Mesothelial cell of epicardium (in vitro differentiated cells): ENCODE measurements at places on chromosomes 2 and 18.
A peak's percentile ranks its signal among the peaks of the same experiment; 100 is the strongest.

GRCh38 chr2:168730344-168730743 lies 72.1 kb upstream of the NOSTRIN start:
- DNase-seq, result no peak

- DNase-seq, result no peak
These were observed 156.1 kb downstream of the HAUS1 start for GRCh38 chr18:46260016-46260878.

- DNase-seq, result no peak
These were observed 333.9 kb downstream of the CYRIA start for GRCh38 chr2:16331772-16332171.

GRCh38 chr18:54396760-54397159 lies 39.1 kb downstream of the C18orf54 start:
- no peak for DNase-seq

DNA sequence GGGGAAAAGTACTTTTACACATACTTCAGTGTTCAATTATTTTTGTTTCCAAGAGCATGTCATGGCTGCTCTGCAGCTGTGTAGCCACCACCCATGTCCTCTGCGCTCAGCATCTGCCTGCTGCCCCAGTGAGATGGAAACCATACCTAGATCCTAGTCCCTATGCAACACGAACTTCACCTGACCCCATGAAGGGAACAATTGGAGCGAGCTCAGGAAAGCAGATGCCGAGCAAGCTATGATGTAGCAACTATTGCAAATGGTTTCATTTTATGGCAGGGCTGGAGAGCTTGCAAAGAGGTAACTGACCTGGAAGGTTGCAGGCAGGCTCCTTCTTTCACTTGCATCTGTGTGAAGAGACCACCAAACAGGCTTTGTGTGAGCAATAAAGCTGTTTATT lies 1.3 kb upstream of the CCDC141 start:
- no peak for DNase-seq

DNA sequence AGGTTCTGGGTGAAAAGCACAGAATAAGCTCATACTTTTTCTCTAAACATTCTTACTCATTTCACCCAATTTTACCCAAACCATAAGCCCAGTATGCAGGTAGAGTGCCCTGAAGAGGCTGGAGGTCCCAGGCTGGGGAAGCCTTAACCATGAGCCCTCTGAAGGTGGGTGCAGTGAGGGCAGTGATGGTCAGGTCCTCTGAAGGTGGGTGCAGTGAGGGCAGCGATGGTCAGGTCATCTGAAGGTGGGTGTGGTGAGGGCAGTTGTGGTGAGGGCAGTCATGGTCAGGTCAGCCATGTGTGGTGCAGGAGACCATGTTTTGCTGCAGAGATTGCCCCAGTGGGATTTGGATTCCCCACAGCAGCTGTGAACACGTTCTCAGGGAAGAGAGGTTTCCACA lies 148.8 kb downstream of the SNTG2 start:
- DNase-seq, result no peak

GRCh38 chr2:162929571-162929970 lies 91.0 kb upstream of the KCNH7 start:
- DNase-seq, result no peak

DNA sequence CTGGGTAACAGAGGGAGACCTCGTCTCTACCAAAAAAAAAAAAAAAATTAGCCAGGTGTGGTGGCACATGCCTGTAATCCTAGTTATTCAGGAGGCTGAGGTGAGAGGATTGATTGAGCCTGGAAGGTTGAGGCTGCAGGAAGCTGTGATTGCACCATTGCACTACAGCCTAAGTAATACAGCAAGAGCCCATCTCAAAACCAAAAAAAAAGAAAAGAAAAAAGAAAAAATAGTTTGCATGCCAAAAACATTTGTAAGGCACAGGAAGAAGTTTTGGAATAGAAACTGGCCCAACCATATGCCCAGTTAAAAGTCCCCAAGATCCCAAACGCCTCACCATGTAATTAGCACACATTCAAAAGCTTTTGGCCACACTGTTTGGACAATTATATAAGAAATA lies 13.4 kb upstream of the ACOXL start:
- no peak for DNase-seq

GRCh38 chr2:11129598-11130449 lies 25.4 kb upstream of the SLC66A3 start:
- DNase-seq, result peak; percentile 88

DNA sequence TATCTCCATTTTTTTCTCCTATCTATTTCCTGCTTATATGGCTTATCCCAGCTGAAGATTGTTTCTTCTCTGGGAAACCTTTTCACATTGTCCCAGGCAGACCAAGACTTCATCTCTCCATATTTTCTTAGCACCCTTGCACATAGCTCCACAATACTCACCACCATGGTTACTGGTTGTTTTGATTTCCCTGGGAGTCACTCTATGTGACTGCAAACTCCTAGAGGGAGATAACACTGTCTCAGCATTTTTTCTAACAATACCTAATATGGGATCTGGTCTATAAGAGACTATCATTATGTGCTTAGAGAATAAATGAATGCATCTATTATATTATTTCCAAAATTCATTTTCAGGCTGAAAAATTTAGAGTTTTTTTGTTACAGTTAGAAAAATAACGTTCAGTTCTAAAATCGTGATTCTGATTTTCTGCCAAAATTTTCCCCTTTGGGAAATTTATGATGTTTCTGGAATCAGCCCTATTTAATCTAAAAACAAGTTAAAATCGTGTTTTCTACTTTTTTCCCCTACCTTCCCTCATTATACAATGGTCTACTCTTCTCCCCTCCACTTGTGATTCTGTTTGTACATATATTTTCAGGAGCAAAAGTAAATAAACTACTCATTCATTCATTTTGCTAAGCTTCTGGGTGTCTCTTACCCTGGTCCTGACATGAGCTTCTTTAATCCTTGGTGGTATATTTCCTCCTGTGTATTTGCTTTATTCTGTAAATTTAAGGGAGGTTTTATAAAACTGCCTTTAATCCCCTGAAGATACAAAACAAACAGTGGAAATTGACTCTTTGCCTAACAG lies 95.4 kb downstream of the HNMT start:
- DNase-seq, result no peak

DNA sequence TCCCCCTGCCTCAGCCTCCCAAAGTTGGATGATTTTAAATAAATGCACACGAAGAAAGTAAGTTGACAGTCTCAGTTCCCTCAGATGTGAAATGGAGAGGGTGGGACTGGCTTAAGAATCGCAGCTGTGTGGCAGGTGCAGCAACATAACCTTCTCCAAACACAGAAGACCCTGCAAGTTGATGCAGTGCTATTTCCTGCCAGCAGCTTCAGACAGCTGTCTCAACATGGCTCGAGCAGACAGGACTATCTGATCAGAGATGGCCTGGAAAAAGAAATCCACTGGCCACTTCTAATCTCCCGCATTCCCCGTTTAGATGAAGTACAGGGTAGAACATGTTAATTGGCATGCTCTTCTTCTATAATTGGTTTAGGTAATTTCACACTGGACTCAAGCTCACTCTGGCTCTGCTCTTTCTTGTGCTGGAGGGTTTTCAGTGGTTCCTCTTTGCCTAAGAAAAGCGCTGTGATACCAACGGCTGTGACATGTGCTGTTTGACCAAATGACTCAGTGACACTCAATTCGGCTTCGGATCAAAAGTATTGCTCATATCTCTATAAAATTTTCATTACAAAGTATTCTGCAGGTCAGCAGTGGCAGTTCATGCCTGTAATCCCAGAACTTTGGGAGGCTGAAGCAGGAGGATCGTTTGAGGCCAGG lies 40.2 kb downstream of the MYOM1 start:
- DNase-seq, result no peak

DNA sequence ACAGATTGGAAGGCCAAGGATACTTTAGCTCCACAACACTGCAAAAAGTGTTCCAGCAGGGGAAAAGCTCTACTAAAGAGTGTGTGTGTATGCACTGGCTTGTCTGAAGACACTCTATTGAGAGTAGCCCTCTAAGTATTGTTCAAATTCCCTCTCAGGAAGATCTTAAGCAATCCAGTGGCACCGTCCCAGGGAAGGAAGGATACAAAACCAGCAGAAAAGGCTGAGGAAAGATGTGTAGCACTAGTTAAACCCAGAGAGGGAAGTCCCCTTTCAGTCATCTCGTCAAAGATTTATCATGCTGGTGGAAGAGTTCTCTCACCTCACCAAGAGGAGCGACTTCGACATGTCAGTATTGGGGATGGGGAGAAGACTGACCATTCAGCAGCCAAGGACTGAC lies 50.5 kb downstream of the DHRS9 start:
- DNase-seq, result no peak

DNA sequence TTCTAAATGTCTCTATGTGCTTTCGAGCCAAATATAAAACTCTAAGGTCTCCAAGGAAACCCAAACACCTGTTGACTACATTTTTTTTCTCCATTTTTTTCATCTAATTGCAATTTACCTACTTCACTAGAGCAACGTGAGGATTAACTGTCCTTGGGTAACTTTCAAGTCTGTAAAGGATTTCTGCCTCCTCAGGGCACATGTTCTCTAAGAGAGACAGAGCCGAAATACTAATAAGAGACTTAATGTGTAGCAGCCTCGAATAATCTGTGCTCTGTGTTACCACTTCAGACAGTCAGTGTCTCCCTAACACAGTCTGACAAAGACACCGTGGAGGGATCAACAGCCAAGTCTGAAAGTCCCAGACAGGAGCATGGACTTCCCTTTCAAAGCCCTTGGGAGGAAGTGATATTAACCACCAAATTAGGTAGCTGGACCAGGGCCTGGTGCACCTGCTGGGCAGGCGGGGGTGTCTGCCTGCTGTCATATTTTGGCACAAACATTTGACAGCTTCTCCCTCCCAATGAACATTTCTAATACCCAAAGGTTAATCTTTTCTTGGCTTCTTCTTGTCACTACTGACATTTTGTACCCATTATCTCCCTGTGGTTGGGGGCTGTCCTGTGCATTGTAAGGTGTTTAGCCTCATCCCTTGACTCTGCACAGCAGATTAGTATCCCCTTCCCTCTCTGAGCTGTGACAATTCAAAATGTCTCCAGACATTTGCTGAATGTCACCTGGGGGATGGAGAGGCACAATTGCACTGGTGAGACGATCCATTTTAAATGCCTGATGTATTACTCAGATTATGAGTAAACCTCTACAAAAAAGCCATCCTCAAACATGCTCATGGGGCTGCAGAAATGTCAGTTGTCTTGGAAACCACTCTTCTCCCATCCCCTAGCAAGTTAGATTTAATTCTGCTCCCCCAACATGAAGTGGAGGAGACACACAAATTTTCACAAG lies 45.7 kb upstream of the LYPD1 start:
- no peak for DNase-seq

DNA sequence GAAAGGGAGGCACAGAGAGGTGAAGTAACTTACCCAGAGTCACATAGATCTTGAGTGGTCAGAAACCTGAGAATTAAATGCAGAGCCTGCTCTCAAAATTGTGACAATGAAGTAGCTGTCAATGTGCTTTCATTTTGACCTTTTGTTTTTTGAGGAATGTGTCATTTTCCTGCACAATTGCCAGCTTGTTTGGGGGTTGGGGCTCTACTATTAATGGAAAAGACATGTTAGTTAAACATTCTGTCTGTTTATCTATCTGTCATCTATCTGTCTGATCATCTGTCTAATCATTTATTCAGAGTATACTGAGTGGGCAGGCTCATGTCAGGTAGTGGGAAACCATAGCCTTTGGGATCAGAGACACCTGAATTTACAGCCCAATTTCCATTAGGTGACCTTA lies 428.4 kb downstream of the TSN start:
- DNase-seq, result no peak
